ENCODE measurements at places on chromosomes 16 and 17. TPM values are rescaled to one million over a fixed set of nuclear protein-coding genes. Genes with fewer than 3 reads are reported as not detected.

The PRDM7 gene
- not detected for total RNA-seq

The SLC39A11 gene
- 26.9 TPM for total RNA-seq

The PLK1 gene
- total RNA-seq, result 89.4 TPM

The KLHL11 gene
- total RNA-seq, result 13.5 TPM

The IL34 gene
- total RNA-seq, result 2.3 TPM

The SLC16A11 gene
- not detected for total RNA-seq
